ENCODE measurements at places on chromosomes 7 and 10. TPM values are rescaled to one million over a fixed set of nuclear protein-coding genes. Genes with fewer than 3 reads are reported as not detected.
A peak's percentile ranks its signal among the peaks of the same experiment; 100 is the strongest.

- no peak overlapping the region for H3K27ac ChIP-seq
- DNase-seq, result no peak
- no peaks in the 10 kb centered on the region for H3K36me3 ChIP-seq
These were observed 36.6 kb downstream of the PNLIPRP3 start for GRCh38 chr10:116464257-116464656.

GRCh38 chr7:144709066-144709465, 126.8 kb downstream of the TPK1 start:
- no peak overlapping the region for H3K27ac ChIP-seq
- no peaks in the 10 kb centered on the region for H3K27me3 ChIP-seq
- no peak overlapping the region for H3K4me3 ChIP-seq
- no peak for DNase-seq
- H3K4me1 ChIP-seq, result no peaks in the 10 kb centered on the region

The FAM53B gene
- total RNA-seq, result 22.6 TPM

The PPP1R9A gene
- total RNA-seq, result 10.7 TPM

- no peaks in the 10 kb centered on the region for H3K4me1 ChIP-seq
- DNase-seq, result no peak
- no peak overlapping the region for H3K27ac ChIP-seq
- H3K27me3 ChIP-seq, result no peaks in the 10 kb centered on the region
These were observed 31.8 kb downstream of the ARHGAP22 start for GRCh38 chr10:48573045-48573444.

- no peak overlapping the region for H3K4me3 ChIP-seq
- no peaks in the 10 kb centered on the region for H3K27me3 ChIP-seq
- no peak overlapping the region for H3K27ac ChIP-seq
- DNase-seq, result no peak
These were observed 205.3 kb upstream of the HDAC9 start for GRCh38 chr7:18290223-18290622.

GRCh38 chr10:30984563-30985328, 46.9 kb downstream of the ZNF438 start:
- no peak overlapping the region for H3K27ac ChIP-seq
- no peaks in the 10 kb centered on the region for H3K27me3 ChIP-seq
- H3K4me3 ChIP-seq, result no peak overlapping the region
- no peaks in the 10 kb centered on the region for H3K36me3 ChIP-seq
- DNase-seq, result no peak

- H3K36me3 ChIP-seq, result no peaks in the 10 kb centered on the region
- no peak for DNase-seq
- no peaks in the 10 kb centered on the region for H3K4me1 ChIP-seq
- H3K27me3 ChIP-seq, result no peaks in the 10 kb centered on the region
- no peak overlapping the region for H3K4me3 ChIP-seq
- H3K27ac ChIP-seq, result no peak overlapping the region
These were observed 82.4 kb upstream of the SLC13A1 start for GRCh38 chr7:123282181-123282580.

DNA sequence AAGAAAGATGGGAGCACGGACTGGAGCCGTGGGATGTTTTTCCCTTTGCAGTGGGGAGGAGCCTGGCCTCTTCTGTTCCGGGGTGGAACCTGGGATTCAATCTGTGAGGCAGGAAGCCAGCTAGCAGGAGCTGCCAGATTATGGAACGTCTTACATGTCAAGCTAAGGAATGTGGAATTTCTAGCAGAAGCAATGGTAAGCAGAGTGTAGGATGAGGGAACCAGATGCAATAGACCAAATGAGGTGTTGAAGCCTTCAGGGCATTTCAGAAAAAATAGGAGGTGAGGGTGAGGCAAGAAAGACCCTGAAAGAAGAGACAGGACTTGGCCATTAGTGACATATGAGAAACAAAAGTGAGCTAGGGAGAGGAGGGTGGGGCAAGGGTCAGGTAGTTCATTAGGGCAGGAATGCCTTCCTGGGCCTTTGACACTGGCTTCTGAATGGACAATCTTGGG, 105.5 kb downstream of the CHN2 start:
- no peak overlapping the region for H3K4me3 ChIP-seq
- no peaks in the 10 kb centered on the region for H3K27me3 ChIP-seq
- no peaks in the 10 kb centered on the region for H3K4me1 ChIP-seq
- DNase-seq, result no peak

DNA sequence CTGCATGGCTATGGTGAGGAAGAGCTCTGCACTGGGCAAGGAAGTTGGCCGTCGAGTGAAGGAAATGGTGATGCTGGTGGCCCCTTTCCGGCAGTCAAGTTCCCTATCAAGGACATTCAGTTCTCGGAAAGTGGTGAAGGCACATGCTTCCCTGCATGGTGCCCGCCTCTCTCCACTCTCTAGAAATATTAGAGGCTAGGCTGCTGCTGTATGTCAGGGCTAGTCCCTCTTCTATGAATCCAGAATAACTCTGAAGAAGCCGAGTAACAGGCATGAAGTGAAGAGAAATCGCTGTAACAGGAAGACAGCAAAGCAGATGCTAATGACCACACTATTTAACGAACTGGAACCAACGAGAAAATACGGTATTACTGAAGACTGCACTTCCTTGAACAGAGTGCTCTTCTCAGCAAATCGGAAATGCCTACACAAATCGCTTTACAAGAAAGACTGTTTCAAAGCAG, 5.4 kb downstream of the IDI1 start:
- H3K4me3 ChIP-seq, result no peak overlapping the region
- no peak for DNase-seq

The ANKRD61 gene
- total RNA-seq, result not detected

The LRRD1 gene
- total RNA-seq, result not detected

DNA sequence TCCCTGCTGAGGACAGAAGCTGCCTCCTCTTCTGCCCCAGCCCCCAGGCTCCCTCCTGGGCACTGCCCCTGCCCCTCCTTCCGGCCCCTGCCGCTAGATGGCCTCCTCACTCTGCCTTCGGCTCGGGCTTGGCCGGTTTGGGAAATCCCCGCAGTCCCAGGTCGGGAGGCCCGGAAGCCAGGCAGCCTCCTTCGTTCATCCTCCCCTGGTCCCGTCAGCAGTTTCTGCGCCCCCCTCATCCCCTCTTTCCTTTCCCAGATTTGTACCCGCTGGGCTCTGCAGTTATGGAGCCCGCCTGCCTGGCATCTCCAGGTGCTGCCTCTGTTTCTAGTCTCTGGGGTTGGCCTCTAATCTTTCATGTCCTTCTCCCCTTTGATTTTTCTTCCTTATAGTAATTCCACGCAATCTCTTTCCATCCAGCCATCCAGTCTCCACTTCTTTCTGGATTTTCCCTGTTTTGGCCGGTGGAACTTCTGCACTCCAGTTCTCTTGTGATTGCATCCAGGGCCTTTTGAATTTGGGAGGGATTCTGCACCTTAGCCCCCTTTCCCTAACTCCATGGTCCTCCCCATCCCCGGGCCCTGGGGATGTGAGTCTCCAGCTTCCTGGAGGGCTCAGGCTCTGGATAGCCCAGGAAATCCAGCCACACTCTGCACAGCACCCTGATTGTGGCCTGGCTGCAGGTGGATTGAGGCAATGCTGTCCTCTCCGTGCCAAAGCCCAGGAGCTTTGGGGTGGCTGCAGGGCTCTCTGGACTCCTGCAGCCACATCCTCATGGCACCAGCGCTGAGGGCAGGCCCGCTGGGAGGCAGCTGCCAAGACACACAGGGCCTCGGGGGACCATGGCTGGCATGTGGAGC, 3.3 kb upstream of the SHH start:
- H3K36me3 ChIP-seq, result no peaks in the 10 kb centered on the region
- DNase-seq, result peak; percentile 84
- no peak overlapping the region for H3K4me3 ChIP-seq
- peaks cover 40% of the 10 kb centered on the region for H3K4me1 ChIP-seq
- no peak overlapping the region for H3K27ac ChIP-seq
- H3K27me3 ChIP-seq, result peaks cover 4% of the 10 kb centered on the region

The AS3MT gene
- total RNA-seq, result 0.43 TPM

The PHYHIPL gene
- total RNA-seq, result not detected

Measured in stomach (tissue), 19 donors.